ENCODE measurements at places on chromosomes 12 and 14. TPM values are rescaled to one million over a fixed set of nuclear protein-coding genes. Genes with fewer than 3 reads are reported as not detected.
A peak's percentile ranks its signal among the peaks of the same experiment; 100 is the strongest.

ASCL4 gene
- total RNA-seq = not detected

DNA sequence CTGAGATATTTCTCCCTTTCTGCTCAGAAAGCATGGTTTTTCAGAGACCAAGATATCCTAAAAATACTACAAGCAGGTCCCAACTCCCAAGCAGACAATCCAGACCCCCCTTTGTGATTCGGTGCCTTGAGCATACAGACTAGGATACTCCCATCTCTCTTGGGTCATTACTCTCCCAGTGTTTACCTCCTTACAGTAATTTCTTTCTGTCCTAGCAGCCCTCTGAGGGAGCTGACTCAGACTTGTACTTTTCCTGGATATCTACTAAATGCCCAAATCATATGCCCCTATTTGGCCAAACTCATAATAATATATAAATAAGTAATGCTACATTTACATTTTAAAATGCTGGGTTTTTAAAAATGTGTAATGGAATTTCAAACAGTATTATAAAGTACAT is 355.6 kb downstream of the LRIG3 start:
- DNase-seq = no peak
- no peaks in the 10 kb centered on the region for H3K27me3 ChIP-seq
- H3K4me3 ChIP-seq = no peak overlapping the region
- H3K36me3 ChIP-seq = no peaks in the 10 kb centered on the region
- no peaks in the 10 kb centered on the region for H3K4me1 ChIP-seq

- peaks cover 6% of the 10 kb centered on the region for H3K27me3 ChIP-seq
- no peak for DNase-seq
- H3K4me3 ChIP-seq = no peak overlapping the region
- H3K36me3 ChIP-seq = no peaks in the 10 kb centered on the region
- no peaks in the 10 kb centered on the region for H3K4me1 ChIP-seq
- no peak overlapping the region for H3K27ac ChIP-seq
Observed at GRCh38 chr12:128644664-128645296, 179.0 kb downstream of the SLC15A4 start.

DNA sequence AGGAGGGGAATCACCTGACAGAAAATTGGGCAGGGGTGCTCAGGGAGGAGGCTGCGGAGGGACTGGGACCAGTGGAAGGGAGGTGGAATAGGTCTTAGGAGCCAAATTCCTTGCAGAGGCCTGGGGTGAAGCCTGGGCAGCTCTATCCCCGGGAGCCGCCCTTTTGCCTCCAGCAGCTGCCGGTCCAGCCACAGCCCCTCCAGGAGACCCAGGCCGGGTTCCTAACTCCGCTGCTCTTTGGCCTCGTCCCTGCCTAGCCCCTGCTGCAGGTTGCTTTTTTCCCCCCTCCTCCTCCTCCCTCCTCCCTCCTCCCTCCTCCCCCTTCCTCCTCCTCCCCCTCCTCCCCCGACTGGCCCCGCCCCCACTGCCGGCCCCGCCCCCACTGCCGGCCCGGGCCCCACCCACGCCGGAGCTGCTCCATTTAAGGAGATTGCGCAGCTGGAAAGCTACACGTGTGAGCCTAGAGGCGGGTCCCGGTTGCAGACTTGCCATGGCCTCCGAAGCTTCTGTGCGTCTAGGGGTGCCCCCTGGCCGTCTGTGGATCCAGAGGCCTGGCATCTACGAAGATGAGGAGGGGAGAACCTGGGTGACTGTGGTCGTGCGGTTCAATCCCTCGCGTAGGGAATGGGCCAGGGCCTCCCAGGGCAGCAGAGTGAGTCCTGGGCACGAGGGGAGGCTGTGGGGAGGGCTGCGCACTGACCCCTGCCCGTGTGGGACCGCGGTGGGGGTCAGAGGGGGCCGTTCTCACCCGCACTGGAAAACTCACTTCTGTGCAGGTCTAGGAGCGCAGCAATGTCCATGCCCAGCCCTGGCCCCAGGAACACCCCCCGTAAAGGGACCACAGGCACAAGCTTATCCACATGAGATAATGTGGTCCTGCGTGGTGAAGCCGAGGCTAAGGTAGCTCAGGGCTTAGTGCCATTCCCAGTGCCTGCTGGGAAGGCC is at the start of gene TCL1B:
TCL1B (plus strand) TSS at position 449 of the 945 bp plus-strand sequence; CDS start at position 491, 42 bp downstream.
- no peaks in the 10 kb centered on the region for H3K36me3 ChIP-seq
- DNase-seq = no peak
- no peak within 1 kb of the TSS for H3K4me3 ChIP-seq
- H3K27ac ChIP-seq = no peak within 1 kb of the TSS

TSHR gene
- total RNA-seq = not detected

GRCh38 chr14:95895720-95896119 is 19.1 kb downstream of the TUNAR start:
- no peaks in the 10 kb centered on the region for H3K36me3 ChIP-seq
- no peak for DNase-seq
- no peaks in the 10 kb centered on the region for H3K27me3 ChIP-seq
- no peak overlapping the region for H3K4me3 ChIP-seq
- no peaks in the 10 kb centered on the region for H3K4me1 ChIP-seq

LMO3 gene
- total RNA-seq = 170 TPM

GRCh38 chr12:48037267-48037915 is 33.1 kb upstream of the COL2A1 start:
- H3K36me3 ChIP-seq = no peaks in the 10 kb centered on the region
- no peak overlapping the region for H3K27ac ChIP-seq
- H3K4me1 ChIP-seq = peaks cover 7% of the 10 kb centered on the region
- no peaks in the 10 kb centered on the region for H3K27me3 ChIP-seq
- H3K4me3 ChIP-seq = no peak overlapping the region

DLGAP5 gene
- 0.52 TPM for total RNA-seq

CHGA gene
- total RNA-seq = not detected

TEX22 gene
- total RNA-seq = 3.2 TPM

GRCh38 chr12:131061041-131061806 is 107.5 kb downstream of the ADGRD1 start:
- DNase-seq = peak; percentile 57
- H3K4me3 ChIP-seq = no peak overlapping the region
- H3K27ac ChIP-seq = no peak overlapping the region
- peaks cover 6% of the 10 kb centered on the region for H3K4me1 ChIP-seq
- no peaks in the 10 kb centered on the region for H3K27me3 ChIP-seq
- no peaks in the 10 kb centered on the region for H3K36me3 ChIP-seq

- DNase-seq = no peak
- peaks cover 24% of the 10 kb centered on the region for H3K4me1 ChIP-seq
- peak overlapping the region; percentile 98 for H3K27ac ChIP-seq
- peak overlapping the region; percentile 88 for H3K4me3 ChIP-seq
- no peaks in the 10 kb centered on the region for H3K27me3 ChIP-seq
Observed at GRCh38 chr12:991350-992333, 619 bp downstream of the ERC1 start.

GRCh38 chr12:68479896-68480291 is 130.8 kb upstream of the RAP1B start:
- H3K4me1 ChIP-seq = no peaks in the 10 kb centered on the region
- no peaks in the 10 kb centered on the region for H3K27me3 ChIP-seq
- no peak overlapping the region for H3K4me3 ChIP-seq
- no peaks in the 10 kb centered on the region for H3K36me3 ChIP-seq

DNA sequence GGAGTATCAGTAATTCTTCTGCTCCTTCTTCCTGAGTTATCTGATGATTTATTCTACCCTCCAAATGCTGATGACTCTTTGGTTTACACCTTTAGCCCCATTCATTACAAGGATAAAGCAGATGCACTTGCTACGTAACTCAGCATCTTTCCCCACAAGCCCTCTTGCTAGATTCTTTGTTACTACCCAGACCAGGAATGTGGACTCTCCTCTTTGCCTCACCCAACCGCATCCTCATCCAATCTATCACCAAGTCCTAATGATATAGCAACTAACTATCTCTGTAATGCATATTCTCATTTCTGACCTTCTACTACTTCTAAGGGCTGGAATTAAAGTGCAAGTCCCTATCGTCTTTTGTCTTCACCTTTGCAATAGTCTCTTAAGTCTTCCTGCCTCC is 9.2 kb downstream of the KRT1 start:
- no peaks in the 10 kb centered on the region for H3K36me3 ChIP-seq
- H3K27me3 ChIP-seq = peaks cover 1% of the 10 kb centered on the region
- DNase-seq = no peak
- H3K4me3 ChIP-seq = no peak overlapping the region
- no peak overlapping the region for H3K27ac ChIP-seq

DNA sequence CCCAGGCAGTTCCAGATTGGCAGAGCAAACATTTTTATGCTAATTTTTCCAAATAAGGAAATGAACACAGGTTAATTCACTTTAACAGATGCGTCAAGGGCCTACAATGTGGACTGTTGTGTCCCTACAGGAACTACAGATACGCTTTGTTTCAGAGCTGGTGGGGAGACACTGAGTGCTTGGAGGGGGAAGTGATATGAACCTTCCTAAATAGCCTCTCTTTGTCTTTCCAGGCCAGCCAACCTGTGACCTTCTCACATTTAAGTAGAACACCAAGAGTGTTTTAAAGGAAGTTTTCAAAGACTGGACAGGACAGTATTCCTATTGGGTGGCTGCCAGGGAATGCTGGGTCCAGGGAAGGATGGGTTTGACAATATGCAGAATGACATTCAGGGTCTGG is 141.3 kb downstream of the ZNF664 start:
- H3K4me1 ChIP-seq = no peaks in the 10 kb centered on the region
- H3K36me3 ChIP-seq = no peaks in the 10 kb centered on the region
- H3K27me3 ChIP-seq = no peaks in the 10 kb centered on the region
- no peak overlapping the region for H3K4me3 ChIP-seq
- DNase-seq = no peak

DNA sequence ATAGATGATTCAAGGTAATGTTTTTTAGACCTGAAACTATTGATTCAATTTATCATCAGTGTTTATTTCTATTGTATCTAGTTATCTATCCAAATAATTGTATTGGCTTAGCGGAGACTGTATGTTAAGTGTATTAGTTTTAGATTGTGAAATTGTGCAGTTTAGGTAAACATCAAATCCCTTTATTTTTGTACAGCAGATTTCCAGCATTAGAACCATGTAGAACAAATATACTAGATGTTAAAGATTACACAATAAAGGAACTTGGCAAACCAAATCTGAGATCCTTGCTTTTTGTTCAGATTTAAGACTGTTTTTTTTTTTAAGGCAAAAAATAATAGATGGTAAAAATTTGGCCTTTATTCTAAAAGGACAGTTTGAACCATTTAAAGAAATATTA is 39.3 kb downstream of the PPM1A start:
- no peak overlapping the region for H3K27ac ChIP-seq
- no peak for DNase-seq
- H3K4me3 ChIP-seq = no peak overlapping the region
- no peaks in the 10 kb centered on the region for H3K4me1 ChIP-seq
- no peaks in the 10 kb centered on the region for H3K27me3 ChIP-seq

RAD51B gene
- total RNA-seq = 11.5 TPM

SYT1 gene
- 0.58 TPM for total RNA-seq

GRCh38 chr14:31286456-31287293 is 79.1 kb upstream of the HECTD1 start:
- DNase-seq = no peak
- no peak overlapping the region for H3K4me3 ChIP-seq
- H3K4me1 ChIP-seq = no peaks in the 10 kb centered on the region
- no peak overlapping the region for H3K27ac ChIP-seq

DNA sequence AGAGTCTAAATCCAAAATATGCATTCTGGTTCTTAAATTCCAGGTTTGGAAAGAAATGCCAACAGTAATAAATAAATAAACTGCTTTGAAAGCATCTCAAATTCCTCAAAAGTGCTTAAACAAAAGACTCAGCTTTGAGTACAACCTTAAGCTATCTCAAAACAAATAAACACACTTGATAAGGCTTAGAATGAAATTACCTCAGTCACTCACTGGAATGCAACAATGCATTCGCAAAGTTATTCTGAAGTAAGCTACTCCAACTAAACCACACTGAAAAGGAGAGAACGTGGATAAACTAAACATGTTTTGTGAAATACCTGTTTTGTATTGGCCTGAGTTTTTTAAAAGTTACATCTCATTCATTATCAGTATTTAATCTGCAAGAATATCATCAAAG is 1.2 kb downstream of the SPTSSA start:
- H3K27ac ChIP-seq = peak overlapping the region; percentile 89
- H3K4me1 ChIP-seq = peaks cover 2% of the 10 kb centered on the region
- peaks cover 8% of the 10 kb centered on the region for H3K36me3 ChIP-seq
- no peak for DNase-seq
- H3K27me3 ChIP-seq = no peaks in the 10 kb centered on the region

DNA sequence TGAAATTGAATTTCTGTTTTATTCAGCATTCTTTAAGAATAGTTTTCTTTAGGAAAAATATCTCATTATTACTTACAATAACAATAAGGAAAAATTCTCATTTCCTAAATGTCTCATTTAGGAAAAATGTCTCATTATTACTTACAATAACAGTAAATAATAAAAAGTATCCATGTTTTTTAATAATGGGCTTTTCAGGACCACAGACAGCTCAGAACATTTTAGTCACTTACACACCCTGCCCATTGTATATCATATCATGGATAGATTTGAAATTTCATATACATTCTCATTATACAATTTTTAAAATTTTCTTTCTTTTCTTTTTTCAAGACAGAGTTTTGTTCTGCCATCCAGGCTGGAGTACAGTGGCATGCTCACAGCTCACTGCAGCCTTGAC is 58.9 kb downstream of the ASCL1 start:
- H3K27ac ChIP-seq = no peak overlapping the region
- H3K4me3 ChIP-seq = no peak overlapping the region
- no peaks in the 10 kb centered on the region for H3K36me3 ChIP-seq
- no peak for DNase-seq

DNA sequence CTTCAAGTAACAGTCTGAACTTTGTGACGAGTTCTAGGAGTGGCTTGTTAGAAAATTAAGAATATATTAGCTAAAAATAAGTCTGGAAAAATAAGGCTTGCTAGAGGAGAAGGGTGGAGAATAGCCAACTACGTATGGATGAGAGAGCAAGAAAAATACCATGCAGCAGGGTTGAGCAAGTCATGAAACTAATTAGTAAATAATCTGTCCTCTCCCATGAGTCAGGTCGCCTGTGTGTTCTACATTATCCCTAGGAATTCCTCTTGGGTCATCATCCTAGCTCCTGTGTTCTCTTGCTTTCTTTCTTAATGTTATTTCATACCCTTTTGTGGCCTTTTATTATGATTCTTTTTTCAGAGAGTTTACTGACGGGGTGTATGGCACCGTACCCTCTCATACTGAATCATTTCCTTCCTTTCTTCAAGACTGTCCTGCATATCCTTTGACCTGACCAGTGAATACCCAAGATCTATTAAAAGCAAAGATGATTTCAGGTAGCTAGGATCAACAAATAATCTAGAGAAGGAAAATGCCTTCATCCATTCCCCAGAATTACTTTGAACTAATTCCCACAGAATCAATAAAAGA is 177.2 kb upstream of the NPAS3 start:
- H3K4me1 ChIP-seq = no peaks in the 10 kb centered on the region
- DNase-seq = no peak
- no peaks in the 10 kb centered on the region for H3K27me3 ChIP-seq
- H3K36me3 ChIP-seq = no peaks in the 10 kb centered on the region
- no peak overlapping the region for H3K4me3 ChIP-seq

TAS2R10 gene
- not detected for total RNA-seq

GRCh38 chr12:27319409-27319808 is 13.2 kb upstream of the BMAL2 start:
- H3K4me3 ChIP-seq = no peak overlapping the region
- H3K27me3 ChIP-seq = no peaks in the 10 kb centered on the region
- no peak overlapping the region for H3K27ac ChIP-seq
- H3K36me3 ChIP-seq = peaks cover 82% of the 10 kb centered on the region
- no peaks in the 10 kb centered on the region for H3K4me1 ChIP-seq

Measured in upper lobe of right lung (tissue), 1 donor.